Stimulated activated CD4-positive, alpha-beta T cell treated with anti-CD3 and anti-CD28 coated beads, TNF-alpha, amount 100 ng/mL, for 4 hours (primary cell): ENCODE measurements at places on chromosomes 7 and 10.

- no peak for DNase-seq
These were observed 29.5 kb upstream of the COBL start for GRCh38 chr7:51346126-51346525.

DNA sequence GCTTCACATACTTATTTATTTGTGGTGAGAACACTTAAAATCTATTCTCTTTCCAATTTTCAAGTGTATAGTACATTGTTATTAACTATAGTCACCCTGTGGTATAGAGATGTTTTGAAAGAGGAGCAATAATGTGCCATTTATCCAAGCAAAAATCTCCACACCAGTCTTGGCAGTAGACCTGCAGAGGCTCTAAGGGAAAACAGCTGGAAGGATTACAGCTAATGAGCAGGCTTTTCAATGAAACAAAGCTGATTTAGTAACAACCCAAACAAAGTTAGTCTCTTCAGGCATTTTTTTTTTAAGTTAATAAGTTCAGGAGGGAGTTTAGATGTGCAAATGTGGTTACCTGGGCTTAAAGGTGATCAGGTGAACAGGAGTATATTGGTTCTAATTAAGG, 101.9 kb downstream of the EVX1 start:
- no peak for DNase-seq

- DNase-seq = no peak
These were observed 35.1 kb downstream of the C10orf120 start for GRCh38 chr10:122664501-122664900.

GRCh38 chr7:139035586-139036353, at the start of gene ZC3HAV1L:
Gene ZC3HAV1L (minus strand): TSS chr7:139036042. CDS start chr7:139036017, 25 bp downstream.
- peak; percentile 38 for DNase-seq

DNA sequence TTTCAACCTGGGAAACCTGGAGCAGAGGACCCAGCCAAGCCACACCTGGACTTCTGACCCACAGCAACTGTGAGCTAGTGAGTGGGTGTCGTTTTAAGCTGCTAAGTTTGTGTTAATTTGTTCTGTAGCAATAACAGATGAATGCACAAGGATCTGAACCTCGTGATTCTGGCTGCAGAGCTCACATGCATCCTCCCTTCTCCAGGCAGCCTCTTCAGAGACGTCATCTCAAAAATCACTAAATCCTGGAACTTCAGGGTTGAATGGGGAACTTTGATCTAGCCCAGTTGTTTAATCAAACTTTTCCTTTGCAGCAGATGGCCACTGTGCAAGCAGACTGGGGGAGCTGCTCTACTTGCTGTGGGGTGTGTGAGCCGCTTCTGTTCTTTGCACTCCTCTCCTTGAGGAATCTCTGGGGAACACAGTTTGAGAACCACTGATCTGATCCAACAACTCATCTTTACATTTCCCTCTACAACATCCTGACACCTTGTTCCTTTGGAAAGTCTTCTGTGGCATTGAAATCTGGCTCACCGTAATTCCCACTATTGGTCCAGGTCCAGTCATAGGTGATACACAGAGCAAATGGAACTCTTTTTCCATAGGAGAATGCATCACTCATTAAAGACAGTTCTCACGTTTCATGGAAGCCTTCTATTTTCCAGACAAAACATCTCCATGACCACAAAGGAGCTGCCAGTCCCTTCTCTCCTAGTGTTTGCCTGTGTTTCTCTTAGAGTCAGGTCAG, 90.3 kb downstream of the CHN2 start:
- DNase-seq = no peak

DNA sequence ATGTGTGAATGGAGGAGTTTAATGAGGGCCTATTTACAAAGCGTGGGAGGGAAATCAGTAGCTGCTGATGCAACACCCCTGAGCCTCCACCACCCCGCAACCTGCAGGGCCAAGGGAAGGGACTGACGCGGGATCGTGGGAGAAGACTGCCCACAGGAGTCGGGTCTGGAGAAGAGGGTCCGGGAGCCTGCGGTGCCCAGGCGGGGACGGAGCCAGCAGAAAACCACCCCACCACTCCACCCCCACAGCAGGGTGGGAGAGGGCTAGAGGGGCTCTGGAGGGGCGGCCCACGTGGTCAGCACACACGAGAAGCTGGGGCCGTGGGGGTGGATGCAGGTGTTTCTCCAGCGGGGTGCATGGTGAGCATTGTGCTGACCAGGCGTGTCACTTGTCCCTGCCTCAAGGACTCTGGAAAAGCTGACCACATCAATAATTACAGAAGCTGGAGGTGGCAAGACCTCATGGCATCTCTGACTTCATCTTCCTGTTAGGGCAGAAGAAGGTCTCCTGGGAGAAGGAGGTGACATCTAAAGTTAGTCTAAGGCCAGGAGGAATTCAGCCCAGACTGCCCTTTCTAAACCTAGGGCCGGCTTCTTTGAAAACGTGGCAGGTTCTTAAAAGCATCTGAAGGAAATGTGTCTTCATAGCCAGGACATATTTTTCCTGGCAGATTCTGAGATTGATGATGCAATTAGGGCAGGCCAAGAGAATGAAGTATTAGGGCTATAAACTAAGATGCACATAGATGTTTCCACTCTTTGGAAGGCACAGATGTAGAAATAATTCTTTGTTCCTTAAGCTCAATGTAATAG, 150.9 kb downstream of the RGS10 start:
- DNase-seq = no peak

GRCh38 chr7:132988117-132988516, 93.8 kb downstream of the CHCHD3 start:
- DNase-seq = no peak

DNA sequence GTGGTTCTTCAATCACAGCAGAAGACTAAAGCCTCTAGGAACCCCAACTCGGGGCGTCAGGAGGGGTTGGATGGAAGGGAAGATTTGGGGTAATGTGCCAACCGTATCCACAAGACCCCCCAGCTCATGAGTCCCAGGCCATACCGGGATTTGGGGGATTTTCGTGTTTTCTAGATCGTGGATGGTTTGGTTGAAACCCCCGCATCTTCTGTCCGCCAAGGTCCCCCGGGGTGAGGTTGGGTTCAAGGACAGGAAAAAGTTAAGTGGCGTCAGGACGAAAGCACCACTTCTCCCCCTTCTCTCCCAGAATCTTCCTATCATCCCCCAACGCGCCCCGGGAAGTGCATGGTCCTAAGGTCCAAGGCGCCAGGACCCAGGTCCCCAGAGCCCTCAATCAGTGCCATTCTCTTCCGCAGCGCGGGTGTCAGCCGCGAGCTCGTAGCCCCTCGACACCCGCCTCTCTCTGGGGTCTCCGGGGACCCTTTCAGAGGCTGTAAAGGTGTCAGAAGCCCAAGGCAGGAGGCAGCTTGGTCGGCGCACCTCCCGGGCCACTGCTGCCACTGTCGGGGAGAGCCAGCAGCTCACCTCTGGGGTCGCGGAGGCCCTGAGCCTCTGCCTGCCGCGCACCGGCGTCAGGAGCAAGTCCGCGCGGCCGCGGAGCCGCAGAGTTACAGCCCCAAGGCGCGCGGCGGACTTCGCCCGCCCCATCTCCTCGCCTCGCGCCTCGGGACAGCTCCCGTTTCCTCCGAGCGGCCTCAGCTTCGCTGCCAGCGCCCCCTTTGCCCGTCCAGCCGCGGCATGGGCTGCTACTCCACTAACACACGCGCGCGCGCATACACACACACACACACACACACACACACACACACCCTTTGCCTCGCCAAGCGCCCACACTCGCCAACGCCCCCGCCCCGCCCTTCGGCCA, 1.5 kb downstream of the MKX start:
- DNase-seq = no peak

GRCh38 chr7:151406051-151406875, 3.6 kb downstream of the WDR86 start:
- DNase-seq = no peak

DNA sequence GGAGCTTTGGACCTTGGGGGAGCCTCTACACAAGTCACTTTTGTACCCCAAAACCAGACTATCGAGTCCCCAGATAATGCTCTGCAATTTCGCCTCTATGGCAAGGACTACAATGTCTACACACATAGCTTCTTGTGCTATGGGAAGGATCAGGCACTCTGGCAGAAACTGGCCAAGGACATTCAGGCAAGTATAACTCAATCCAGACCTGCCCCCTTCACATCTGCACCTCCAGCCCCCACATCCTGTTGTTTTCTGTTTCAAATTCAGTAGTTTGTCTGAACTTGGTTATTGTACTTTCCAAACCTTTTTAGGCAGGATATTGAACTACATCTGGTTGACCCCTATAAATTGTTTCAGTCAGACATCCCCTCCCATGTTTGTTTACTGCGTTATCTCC, 62.4 kb upstream of the CC2D2B start:
- DNase-seq = no peak

DNA sequence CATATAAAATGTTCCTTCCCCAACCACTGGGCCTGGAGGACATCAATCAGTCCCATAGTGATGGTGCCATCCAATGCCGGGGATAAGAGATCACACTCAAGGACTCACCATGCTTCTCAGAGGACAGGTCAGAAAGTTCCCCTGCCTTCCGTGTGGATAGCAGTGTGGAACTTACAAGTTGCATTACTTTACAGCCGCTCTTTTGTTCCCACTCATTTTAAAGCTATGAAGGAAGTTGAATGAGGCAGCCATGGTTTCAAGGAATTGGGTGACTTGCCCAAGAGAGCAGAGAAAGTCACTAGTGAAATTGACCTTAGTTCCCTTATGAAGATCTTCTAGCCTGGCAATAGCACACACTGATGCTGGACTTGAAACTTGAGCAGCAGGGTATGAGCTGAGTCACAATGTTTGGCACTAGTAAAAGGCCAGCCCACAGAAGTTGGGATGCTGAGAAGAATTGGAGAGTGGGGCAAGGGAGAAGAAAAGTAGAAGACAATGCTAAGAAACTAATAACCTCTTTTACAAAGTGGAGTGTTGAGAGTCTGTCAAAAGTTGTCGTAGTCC, 78.7 kb downstream of the CXCL12 start:
- no peak for DNase-seq

DNA sequence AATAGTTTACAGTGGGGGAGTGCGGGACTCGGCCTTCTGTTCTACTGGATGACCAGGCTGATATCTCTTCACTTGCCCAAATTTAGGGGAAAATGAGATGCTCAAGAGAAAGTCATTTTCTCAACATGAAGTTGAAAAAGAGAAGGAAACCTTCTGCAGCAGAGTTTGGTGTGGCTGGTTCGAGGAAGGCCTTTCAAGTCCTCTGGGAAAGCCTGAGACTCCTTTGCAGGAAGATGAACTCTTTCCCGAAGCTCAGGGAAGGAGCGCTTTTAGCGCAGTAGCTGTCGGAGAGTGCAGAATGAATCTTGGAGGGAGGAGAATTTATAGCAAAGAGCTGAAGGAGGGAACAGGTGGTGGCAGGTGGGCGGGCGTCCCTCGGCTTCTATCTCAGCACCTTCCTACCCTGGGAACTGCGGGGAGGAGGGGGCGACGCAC, at the start of gene ATOH7:
TSS of gene ATOH7 (minus strand) at position 297 of the 435 bp plus-strand sequence. CDS start 436 bp downstream, outside the sequence.
- no peak for DNase-seq

- DNase-seq = no peak
These were observed 727 bp downstream of the ATRNL1 start for GRCh38 chr10:115093776-115094408.

GRCh38 chr7:75573477-75574019, 81.4 kb downstream of the SPDYE5 start:
- DNase-seq = no peak

DNA sequence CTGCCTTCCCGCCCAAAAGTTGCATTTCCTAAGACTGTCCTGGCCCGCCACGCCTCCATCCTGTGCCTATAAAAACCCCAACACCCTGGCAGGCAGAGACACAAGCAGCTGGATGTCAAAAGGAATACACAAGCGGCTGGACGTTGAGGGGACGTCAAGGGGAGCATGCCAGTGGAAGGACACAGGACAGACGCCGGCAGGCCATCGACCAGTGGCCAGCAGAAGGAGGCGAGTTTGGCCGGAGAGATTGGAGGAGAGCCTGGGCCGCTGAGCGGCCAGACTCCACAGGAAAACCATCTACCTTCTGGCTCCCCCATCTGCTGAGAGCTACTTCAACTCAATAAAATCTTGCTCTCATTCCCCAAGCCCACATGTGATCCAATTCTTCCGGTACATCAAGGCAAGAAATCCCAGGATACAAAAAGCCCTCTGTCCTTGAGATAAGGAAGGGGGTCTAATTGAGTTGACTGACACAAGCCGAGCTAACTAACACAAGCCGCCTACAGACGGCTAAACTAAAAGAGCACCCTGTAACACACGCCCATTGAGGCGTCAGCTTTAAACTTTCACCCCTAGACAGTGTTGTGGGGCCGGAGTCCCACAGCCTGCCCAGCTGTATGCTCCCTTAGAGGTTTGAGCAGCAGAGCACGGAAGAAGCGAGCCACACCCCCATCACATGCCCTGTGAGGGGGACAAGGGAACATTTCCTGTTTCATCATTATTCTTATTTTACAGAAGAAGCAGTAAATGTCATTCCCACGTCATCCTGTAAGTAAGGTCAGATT, 150.3 kb upstream of the PHYHIPL start:
- no peak for DNase-seq

DNA sequence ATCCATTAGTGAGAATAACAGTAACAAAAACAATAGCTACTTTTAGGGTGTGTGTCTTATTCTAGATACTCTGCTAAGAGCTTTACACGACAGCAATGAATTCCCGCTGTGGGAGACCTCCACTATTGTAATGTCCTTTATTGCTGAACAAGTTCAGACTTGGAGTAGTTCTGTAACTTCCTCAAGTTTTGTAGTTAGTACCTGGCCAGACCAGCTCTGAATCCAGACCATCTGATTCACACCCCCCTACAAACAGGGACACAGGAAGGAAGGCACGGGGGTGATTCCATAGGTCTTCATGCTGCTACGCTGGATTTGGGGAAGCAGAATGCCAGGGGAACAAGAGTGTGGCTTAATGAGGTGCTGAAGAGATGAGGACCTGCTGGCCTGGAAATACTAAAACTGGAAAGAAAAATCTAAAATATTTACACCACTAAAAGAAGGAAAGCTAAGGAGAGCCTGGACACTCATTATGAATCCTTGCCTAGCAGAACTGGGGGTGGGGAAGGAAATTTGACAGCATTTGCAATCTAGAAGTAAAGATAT, 194.6 kb upstream of the TMEM72 start:
- no peak for DNase-seq

- DNase-seq = no peak
These were observed 7.6 kb downstream of the HACD1 start for GRCh38 chr10:17609523-17610079.
